ENCODE measurements at places on chromosomes 13 and 19.

- DNase-seq: no peak
Observed at GRCh38 chr19:11288349-11288748, 7.6 kb upstream of the TSPAN16 start.

DNA sequence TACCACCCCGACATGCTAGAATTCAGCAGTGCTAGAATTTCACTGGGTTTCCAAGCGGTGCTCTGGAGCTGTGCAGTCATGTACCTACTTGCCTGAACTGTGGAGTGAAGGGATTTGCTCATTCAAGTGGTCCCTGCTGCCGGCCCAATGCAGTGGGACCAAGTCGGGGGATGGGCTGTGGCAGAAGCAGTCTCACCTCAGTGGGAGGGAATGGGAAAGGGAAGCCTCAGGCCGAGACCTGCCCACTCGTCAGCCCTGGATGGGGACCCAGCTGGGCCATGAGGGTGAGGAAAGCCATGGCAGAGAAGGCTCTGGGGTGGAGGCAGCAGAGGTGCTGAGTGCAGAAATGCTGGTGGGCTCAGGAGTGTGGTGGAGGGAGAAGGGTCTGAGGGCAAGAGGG is 14.9 kb downstream of the KLHL26 start:
- DNase-seq: no peak

DNA sequence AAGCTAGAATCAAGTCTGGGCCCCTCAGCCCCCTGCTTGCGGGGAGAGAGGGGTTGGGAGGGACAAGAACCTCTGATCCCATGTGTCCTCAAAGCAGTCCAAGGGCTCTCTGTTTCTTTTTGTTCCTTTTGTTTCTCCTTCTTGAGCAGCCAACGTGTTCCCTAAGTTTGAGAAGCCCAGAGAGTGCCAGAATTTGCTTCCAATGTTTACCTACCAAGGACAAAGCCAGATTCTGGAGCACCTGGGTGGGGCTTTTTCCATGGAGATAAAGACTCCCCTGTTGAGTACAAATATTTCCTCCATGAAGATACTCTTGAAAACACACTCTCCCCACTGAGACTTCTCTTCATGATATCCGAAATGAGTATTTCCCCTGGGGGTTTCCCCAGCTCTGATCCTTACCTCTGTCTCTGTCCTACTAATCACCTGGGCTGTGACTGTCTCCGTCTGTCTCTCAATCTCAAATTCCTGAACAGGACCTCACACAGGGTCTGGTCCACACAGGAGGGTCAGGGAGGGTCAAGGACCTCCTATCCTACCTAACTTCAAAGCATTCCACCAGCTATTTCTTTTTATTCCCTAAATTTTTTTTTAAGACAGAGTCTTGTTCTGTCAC is 27.4 kb downstream of the CD177 start:
- no peak for DNase-seq

DNA sequence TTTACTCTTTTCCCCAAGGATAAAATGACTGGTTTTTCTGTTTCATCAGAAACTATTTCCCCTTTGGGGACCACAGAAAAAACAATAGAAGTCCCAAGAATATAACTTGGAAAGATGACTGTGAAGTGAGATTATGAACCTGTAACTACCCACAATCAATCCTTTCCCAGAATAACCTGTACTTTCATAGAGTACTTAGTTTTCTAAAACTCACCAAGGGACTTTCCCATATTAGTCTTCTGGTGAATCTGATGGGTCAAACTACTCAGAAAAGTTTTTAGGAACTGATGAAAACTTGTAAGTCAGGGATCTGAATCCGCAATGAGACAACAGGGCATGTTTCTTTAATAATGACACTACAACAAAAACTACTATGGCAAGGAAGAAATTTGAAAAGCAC is 62.6 kb downstream of the STK24 start:
- no peak for DNase-seq
